Suppressor macrophage treated with lipopolysaccharide for 4 hours (primary cell): ENCODE measurements at places on chromosomes 13 and 19.
A peak's percentile ranks its signal among the peaks of the same experiment; 100 is the strongest.

DNA sequence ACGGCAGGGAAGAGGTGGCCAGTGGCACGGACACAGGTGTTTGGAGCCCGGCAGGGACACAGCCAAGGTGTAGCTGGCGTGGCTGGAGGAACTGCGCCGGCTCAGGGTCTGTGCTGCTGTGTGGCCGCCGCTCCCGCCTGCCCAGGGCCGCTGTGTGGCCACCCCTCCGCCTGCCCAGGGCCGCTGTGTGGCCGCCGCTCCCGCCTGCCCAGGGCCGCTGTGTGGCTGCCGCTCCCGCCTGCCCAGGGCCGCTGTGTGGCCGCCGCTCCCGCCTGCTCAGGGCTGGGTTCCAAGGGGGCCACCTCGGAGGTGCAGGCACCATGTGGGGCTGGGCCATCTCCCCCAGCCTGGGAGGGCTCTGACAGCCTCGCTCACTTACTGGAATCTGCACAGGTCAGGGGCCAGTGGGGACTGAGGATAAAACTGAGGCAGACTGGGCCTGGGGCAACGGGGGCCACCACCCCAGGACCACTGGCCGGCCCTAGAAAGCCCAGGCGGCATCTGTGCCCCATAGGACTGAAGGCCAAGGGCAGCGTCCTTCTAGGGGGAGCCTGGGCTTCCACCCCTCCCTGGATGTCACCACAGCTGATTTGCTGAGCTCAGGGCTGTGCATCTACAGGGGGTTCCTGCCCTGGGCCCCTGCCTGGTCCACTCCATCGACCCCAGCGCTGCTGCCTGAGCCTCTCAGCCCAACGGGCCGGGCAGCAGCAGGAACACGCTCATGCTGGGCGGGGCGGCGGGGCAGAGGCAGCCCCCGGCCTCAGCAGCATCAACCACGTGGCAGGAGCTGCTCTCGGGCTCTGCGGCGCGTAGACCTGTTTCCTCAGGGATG, 21.5 kb downstream of the C13orf46 start:
- no peak for DNase-seq

GRCh38 chr13:107373551-107373950, 805.6 kb upstream of the ARGLU1 start:
- DNase-seq: no peak

DNA sequence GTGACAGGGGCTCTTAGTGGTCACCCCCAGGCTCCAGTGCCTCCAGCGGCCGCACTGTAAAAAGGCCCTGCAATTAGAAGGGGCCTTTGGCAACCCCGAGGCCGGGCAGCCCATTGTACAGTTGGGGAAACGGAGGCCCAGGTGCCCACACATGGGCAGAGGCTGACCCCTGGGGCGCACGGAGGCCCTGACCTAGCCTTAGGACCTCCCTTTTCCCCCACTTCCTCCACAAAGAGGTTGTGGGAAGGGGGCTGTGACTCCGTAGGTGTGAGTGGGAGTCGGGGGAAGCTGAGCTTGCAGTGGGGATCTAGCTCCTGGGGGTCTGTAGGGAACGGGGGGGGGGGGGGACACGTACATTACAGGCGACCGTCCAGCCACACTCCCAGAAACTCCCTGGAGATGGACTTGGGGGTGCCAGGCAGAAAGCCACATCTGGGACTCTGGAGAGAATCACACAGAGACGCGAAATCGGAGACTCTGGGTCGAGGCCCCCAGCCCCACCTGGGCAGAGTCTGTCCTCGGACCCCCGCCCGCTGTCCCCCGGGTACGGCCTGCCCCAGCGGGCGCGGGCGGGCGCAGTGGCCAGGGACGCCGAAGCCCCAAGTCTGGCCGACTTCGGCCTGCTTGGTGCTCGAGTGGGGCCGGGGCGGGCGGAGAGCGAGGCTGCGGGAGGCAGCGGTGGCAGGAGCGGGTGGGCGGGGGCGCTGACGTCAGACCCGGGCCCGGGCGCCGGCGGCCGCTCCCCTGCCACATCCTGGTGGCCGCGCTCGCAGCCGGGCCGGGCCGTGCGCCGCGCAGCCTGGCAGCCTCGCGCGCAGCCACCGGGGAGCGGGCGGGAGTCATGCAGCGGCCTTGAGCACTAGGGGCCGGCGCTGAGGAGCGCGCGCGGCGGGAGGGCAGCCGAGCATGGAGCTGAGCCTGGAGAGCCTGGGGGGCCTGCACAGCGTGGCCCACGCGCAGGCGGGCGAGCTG, at the start of gene ONECUT3:
ONECUT3 (plus strand) TSS at position 750 of the 972 bp plus-strand sequence; CDS start at position 907, 157 bp downstream.
- no peak for DNase-seq

- no peak for DNase-seq
Observed at GRCh38 chr13:74977498-74977897, 504.5 kb downstream of the TBC1D4 start.

- DNase-seq: no peak
Observed at GRCh38 chr19:46737298-46737654, 8.6 kb upstream of the FKRP start.

DNA sequence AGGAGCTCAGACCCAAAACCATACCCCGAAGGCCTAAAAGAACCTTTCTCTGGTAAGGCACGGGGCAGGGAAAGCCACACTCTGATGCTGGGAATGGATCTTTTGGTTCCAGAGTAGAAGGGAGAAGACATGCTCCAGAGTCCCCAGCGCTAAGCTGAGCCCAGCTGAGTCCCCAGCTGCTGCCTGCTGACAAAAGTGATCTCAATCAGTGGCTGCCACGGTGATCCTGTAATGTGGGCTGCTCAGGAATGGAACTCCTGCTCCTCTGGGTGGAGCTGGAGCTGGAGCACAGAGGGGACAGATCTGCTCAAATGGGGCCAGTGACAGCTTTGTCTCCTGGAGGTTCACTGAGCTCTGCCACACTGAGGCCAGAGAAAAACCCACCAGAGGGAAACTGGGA, 70.5 kb downstream of the MLLT1 start:
- no peak for DNase-seq

GRCh38 chr13:25876247-25876646, 175.6 kb downstream of the SHISA2 start:
- no peak for DNase-seq

DNA sequence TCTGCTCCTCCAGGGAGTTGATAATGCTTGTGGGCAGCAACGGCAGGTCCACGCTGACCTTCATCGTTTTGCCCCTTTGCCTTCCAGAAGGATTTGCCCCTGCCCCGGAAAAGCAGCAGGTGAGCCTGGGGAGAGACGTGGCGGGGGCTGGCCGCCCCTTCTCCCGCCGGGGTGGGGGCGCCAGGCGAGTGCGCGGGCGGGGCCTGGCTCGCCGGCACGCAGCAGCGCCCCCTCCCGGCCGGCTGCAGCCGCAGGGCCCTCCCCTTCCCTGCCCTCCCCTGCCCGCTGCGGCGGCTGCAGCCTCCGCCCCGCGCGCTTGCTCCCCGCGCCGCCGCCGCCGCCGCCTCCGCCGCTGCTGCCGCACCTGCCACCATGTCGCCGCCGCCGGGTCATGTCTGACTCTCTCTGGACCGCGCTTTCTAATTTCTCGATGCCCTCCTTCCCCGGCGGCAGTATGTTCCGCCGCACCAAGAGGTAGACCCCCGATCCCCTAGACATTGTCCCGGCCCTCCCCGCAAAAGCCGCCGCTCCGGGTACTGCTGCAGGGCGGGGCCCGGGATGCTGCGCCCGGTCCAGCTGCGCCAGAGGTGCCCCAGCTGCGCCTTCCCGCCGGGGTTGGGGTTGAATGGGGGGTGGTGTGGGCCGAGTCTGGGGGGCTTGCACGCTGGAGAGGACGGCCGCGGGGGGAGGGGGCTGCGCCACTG, at the start of gene MAST1:
MAST1 (plus strand) TSS at position 334 of the 704 bp plus-strand sequence; CDS start at position 392, 58 bp downstream.
- peak; percentile 60 for DNase-seq

DNA sequence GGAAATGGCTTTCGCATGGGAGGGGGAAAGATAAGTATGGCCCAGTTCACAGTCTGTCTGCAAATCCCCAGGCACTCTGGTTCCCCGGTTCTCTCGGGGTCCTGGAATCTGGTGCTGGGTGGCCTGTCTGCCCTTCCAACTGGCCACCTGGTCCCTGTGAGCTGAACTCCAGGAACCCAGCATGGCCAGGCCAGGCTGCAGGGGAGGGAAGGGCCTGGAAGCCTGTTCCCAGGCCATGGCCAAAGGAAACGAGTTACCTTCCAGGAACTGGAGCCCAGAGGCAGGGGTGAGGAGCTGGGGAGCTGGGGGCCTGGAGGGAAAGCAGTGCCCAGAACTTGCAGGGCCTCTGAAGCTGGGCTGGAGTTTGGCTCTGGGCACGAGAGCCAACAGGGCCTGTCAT, 19.1 kb upstream of the PNMA8C start:
- DNase-seq: no peak

- DNase-seq: no peak
Observed at GRCh38 chr19:2042485-2043250, 8.4 kb downstream of the MKNK2 start.

GRCh38 chr13:49063497-49063896, 87.8 kb downstream of the FNDC3A start:
- no peak for DNase-seq
